Stimulated activated CD8-positive, alpha-beta memory T cell treated with anti-CD3 and anti-CD28 coated beads, Interleukin-12 subunit alpha, Interleukin-12 subunit beta, amount 100 ng/mL, for 1 hour (primary cell): ENCODE measurements at places on chromosomes 13 and 19.

GRCh38 chr19:38492181-38492813, 58.8 kb downstream of the RYR1 start:
- DNase-seq: no peak

GRCh38 chr13:101655435-101655834, 203.0 kb downstream of the ITGBL1 start:
- DNase-seq: no peak

GRCh38 chr13:50513300-50513877, 330.1 kb downstream of the DLEU7 start:
- DNase-seq: no peak

DNA sequence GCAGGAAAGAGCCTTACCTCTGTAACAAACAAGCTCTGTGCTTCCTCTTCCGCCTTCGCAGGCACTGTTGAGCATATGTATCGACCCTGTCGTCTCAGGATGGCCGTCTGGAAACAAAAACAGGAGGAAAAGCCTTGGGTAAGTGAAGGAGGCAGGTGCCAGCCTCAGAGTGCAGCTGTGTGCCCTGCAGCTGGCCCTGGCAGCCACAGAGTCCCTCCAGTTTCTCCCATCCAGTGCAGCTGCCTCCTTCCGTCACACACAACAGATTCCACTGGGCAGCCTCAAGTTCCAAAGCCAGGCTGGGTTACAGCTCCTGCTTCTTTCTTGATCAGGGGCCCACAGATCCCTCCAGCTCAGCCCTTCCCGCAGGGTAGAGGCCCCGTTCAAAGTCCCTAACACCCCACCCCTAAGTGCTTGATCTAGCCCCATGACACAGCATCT, 47.7 kb downstream of the DOCK9 start:
- DNase-seq: no peak

- no peak for DNase-seq
Measured at GRCh38 chr13:40272776-40273139, 393.7 kb downstream of the FOXO1 start.

DNA sequence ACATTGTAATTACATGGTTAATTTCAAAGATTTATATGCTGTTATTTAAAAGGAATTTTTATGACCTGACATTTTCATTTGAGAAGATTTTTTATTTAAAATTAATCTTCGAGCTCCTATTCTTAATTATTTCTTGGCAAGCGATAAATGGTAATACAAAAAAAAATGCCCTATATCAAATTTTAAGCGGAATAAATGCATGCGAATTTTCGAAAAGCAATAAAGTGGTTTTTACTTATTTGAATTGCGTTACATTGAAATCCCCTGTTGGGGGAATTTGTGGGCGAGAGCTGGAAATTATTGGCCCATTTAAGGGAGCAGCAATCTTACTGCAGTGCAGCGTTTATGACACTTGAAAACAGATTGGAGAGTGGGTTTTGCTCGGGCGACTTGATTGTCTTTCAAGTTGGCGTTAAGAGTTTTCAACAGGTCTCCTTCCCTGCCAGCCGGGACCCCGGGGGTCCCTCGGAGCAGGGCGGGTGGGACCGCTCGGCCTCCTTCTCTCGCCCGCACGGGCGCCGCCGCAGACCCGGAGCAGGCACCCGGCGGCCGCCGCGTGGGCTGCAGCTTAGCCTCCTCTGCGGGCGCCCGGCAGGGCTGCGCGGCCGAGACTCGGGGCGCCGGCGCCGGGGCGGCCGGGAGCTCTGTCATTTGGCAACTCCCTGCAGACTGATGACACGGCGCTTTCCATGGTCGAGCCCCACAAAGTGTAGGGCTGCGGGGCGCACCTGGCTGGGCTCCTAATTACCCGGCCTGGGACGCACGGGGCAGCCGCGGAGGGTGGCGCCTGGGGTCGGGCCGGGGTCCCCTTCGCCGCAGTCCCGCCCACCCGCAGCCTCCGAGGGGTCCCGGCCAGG, 255.1 kb upstream of the SOX21 start:
- no peak for DNase-seq

GRCh38 chr19:4518345-4519171, at the start of gene PLIN4:
PLIN4 (minus strand) TSS chr19:4518486; CDS start chr19:4518272, 214 bp downstream.
- DNase-seq: no peak

- DNase-seq: no peak
Measured at GRCh38 chr19:46361915-46362314, 15.0 kb downstream of the PPP5C start.
